Lung microvascular endothelial cell (primary cell): ENCODE measurements at places on chromosomes 1 and 21.

DNA sequence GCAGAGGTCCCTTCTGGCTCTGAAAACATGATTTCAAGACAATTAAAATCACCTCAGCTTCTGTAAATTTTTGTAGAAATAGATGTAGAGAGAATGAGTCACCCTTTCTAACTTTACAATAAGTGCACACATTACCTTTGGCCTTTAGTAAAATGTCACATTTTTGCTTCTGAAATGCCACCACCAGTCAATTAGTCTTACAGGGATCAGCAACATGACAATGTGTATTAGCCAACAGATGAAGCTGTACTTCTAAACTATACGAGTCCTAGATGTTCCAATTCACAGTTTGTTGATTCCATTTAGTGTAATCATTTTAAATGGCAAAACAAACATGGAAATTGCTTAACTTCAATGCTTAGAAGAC lies 23.1 kb downstream of the C21orf91 start:
- DNase-seq, result no peak

- no peak for DNase-seq
Observed at GRCh38 chr1:109816175-109816811, 52.6 kb upstream of the EPS8L3 start.

DNA sequence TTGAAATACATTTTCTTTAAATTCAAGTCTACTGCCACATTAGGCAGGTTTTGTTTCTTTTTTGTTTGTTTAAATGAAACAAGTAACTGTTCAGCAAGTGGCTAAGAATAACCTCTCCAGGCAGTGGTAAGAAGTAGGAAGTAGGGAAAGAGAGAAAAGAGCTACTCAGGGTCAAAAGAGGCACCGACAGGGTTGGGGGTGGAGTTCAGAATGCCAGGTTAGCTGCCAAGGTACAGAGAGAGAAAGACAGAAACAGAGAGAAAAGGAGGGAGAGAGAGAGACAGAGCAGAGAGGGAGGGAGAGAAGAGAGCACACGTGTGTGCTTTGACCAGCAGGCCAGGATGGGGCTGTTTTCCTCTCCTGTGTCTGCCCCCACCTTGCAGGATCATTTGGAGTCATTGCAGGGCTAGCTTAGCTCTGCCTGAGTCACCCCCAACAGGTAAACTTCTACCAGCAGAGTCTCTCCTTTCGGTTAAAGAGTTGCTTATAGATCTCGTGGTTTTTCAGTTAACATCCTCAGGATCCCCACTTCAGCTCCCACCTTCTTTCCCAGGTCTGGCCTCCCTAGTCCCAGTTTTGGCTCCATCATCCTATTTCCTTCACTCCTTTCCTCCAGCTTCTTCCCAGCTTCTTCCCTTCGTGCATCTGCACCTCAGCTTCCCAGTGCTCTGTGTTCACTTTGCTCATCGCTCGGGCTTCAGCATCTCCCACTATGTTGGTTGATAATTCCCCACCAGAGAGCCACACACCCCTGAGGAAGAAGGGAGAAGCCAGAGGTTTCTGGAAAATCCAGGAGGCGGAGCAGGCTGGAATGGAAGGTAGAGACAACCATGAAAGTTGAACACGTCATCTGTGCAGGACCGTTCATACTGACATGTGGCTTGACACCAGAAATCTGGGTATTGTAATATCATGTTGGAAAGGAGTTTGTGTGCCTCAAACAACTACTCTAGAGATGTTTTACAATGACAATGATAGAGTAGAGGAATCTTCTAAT lies 21.8 kb upstream of the RAB4A start:
- no peak for DNase-seq

- no peak for DNase-seq
Observed at GRCh38 chr1:53417074-53417511, 42.1 kb upstream of the DMRTB1 start.

DNA sequence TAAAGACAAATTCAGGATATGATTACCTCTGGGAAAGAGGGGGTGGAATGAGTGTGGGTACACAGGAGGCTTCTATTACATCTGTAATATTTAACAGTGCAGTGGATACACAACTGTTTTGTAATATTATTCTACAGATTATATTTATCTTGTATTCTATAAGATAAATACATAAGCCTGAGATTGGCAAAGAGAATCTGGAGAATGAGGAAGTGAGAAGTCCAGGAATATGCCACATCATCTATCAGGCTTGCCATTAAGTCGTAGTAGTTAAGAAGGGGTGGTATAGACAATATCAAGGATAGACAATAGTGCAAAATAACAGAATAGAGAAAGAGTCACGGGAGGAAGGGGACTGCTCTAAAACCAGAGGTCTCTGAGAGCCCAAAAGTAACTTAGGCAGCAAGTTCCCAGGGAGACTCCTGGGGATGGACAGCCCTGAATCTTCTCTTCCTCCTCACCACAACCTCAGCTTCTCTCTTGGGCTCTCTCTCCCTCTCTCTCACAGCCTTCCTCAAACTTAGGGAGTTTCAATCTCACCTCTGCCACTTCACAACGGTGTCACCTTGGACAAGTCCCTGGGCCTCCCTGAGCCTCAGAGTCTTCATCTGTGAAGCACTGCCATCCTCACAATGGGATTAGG lies 14.0 kb upstream of the PTAFR start:
- DNase-seq, result no peak

GRCh38 chr1:240363315-240363714 lies 248.6 kb downstream of the GREM2 start:
- no peak for DNase-seq

DNA sequence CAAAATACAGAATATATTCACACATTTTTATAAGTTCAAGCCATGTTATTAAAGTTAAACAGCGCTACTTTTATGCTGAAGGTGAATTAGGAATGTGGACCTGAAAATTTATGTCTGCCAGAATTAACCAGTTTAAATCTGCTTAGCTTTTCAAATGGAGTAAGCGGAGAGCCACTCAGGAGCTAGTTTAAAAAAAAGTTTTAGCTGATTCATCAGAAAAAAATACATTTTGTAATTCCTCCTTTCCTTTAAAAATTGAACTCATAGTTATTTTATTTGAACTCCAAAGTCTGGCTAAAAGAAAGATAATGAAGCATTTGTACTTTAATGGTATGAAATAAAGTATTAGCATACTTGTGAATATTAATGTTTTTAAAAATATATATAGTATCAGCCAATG lies 21.2 kb downstream of the C21orf91 start:
- DNase-seq, result no peak

DNA sequence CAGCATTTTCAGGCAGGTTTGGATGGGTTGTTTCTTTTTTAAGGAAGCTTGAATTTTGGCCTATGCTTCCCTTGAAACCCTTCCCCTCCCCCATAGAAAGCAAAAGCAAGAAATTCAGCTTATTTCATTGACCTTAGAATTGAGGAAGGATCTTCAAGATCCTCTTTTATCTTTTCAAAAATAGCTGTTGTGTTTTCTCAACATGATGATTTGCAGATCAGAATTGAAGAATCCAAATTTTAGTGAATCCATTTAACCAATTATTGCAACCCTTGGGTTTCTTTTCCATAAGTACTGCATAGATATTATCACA lies 73.7 kb downstream of the LRRC8C start:
- no peak for DNase-seq

- DNase-seq, result peak; percentile 23
Observed at GRCh38 chr1:55286856-55287602, 71.9 kb upstream of the USP24 start.

DNA sequence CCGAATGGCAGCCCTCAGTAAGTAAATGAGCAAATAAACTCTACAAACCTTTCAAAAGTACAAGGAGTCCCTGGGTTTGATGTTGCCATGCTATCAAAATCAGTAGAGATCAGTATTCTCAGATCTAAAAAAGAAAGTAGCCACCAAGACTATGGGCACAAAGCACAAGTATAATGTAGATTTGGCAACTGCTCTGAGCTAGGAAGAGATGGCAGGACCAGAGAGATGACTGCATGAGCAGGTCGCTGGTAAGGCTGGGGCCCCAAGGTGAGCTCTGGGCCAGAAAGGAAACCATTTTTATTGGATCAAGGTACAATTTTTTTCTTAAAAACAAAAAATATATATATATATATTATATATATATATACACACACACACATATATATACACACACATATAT lies 3.1 kb upstream of the ADORA3 start:
- DNase-seq, result no peak

GRCh38 chr1:112998592-112999235 lies 42.7 kb upstream of the SLC16A1 start:
- DNase-seq, result peak; percentile 71

DNA sequence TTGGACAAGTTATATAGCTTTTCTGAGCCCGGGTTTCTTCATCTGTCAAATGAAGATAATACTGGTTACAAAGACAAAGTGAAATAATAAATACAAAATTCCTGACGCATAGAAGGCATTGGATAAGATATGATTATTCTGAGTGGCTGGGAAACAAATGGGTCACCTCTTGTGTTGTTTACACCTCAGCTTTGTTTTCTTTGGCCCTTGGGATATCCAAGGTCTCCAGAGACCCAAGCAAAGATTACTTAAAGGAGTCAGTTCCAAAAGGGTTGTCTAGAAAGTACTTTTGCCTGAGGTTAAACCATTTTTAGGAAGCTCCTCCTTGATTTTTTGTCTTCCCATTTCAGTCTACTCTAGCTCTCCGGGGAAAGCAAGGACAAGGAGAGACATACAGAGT lies 9.7 kb downstream of the KHDRBS1 start:
- DNase-seq, result no peak

DNA sequence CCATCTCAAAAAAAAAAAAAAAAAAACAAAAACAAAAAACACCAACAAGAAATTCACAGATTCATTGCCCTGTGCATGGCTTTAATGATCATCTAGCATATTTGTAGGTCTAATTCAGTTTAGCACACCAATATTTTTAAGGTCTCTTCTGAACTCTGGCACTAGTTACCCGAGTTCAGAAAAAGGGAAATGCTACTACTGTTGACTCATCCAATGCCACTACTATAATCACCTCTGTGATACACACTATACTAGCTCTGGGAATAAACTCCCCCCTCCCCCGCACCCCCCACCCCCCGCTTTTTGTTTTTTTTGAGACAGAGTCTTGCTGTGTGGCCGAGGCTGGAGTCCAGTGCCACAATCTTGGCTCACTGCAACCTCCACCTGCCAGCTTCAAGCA lies 55.6 kb downstream of the FBXO42 start:
- DNase-seq, result peak; percentile 6
